ENCODE measurements at places on chromosomes 5 and 9. TPM values are rescaled to one million over a fixed set of nuclear protein-coding genes. Genes with fewer than 3 reads are reported as not detected.

DNA sequence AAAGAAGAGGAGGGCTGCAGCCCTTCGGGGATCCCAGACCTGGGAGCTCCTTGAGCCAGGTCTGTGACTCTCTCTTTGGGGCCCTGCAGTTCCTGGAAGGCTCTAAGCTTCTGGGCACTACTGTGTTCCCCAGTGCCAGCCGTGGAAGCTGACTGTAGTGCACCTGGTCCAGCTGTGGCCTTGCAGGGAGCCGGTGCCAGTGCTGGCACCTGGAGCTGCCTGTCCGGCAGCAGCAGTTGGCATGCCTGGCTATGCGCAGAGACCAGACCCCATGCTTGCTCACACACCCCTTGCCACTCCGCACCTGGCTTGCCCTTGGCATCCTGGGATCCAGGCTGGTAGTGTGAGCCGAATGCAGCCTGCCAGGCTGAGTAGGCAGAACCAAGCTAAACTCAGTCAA lies 91.0 kb upstream of the PUM3 start:
- H3K4me3 ChIP-seq = no peak overlapping the region
- peaks cover 15% of the 10 kb centered on the region for H3K27me3 ChIP-seq
- no peak for DNase-seq
- H3K27ac ChIP-seq = no peak overlapping the region
- H3K4me1 ChIP-seq = no peaks in the 10 kb centered on the region

The LCNL1 gene
- 3.0 TPM for total RNA-seq

The IL17B gene
- not detected for total RNA-seq

DNA sequence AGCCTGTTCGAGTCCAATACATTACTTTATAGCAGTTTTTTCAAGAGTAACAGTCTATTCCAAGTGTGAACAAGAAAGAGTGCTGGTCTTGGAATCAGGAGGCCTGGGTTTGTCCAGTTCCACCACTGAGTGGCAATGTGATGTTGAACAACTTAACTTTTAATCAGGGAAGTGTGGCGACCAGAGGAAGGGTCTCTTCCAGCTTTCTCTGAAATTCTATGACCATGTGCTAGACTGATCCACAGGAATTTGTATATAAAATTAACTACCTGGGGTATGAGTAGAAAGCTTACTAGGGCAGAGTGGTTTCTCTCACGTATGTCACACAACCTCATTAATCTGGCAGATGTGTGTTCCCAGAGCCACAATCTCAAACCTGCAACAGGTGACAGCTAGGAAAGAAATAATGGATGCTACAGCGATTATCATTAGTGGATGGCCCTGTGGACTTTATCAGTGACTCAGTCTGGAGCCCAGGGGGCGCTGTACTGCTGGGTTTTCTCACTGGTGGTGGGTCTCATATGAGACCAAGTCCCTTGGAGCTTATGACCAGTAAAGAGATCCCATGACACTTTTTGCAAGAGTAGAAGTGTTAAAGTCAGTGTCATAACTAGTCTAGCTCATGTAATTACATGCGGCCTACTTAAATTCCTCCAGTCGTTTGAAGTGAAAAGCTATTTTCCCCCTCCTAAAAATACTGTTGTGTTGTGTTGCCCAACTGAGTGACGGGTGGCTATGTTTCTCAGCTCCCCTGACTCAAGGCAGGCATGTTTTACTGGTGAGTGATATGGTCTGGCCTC lies 116.5 kb downstream of the GDNF start:
- peaks cover 27% of the 10 kb centered on the region for H3K36me3 ChIP-seq
- H3K27ac ChIP-seq = no peak overlapping the region

- H3K27ac ChIP-seq = no peak overlapping the region
- H3K4me1 ChIP-seq = no peaks in the 10 kb centered on the region
- no peaks in the 10 kb centered on the region for H3K27me3 ChIP-seq
- H3K36me3 ChIP-seq = no peaks in the 10 kb centered on the region
- H3K4me3 ChIP-seq = no peak overlapping the region
- peak; percentile 38 for DNase-seq
Measured at GRCh38 chr9:97389249-97389648, 22.6 kb upstream of the TDRD7 start.

DNA sequence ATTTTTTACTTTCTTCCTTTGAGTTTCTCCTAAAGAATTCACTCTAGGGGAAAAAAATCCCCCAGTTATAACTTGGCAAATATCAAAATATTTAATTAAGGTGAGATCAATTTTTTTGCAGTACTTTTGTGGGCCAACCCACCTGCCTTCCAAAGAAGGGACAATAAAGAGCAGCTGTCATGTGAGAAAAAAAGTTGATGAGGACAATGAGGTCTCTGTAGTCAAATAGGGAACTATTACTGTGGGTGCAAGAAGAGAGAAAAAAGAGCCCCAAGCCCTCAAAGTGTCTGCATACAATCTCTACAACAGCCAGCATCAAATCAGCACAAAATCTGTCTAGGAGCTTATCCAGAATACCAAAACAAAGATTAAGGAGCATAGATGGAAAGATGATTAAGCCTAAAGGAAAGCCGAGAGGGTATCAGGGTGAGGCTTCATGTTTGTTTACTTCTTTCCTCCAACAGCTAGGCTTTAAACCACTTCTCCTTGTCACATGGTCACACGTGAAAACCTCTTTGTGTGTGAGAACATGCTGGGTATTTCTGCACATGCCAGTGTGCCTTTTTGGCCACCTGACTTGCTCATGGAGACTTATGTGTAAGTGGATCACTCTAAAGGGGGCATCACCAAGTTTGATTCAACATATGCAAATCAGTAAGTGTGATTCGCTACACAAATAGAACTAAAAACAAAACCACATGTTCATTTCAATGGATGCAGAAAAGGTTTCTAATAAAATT lies 19.2 kb upstream of the FYB1 start:
- no peak overlapping the region for H3K27ac ChIP-seq
- peaks cover 49% of the 10 kb centered on the region for H3K27me3 ChIP-seq
- no peak for DNase-seq
- H3K36me3 ChIP-seq = no peaks in the 10 kb centered on the region
- no peak overlapping the region for H3K4me3 ChIP-seq

The AQP3 gene
- total RNA-seq = 0.86 TPM

The RGMB gene
- 111 TPM for total RNA-seq

The UBE2QL1 gene
- total RNA-seq = not detected

DNA sequence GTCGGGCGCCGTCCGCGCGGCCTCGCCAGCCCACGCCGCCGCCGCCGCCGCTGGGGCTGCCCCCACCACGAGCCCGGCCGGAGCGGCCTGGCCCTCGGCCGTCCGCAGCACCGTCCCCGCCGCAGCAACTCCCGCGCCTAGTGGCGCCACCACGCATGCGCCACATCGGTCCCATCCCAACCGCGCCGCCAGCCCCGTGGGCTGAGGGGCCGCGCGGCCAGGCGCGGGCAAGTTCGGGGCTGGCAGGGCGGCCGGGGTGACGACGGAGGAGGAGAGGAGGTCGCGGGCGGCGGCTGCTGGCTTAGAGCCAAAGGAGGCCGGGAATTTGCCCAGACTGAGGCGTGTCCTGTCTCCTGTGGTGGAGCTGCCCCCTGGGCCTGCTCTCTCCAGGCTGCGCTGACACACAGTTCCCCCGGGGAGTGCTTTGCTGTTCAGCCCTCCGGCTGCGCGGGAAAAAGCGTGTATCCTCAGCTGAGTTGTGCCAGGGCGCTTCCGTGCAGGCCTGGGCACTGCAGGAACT lies at the start of gene TUSC1:
TSS of gene TUSC1 (minus strand) at position 298 of the 520 bp plus-strand sequence. CDS start at position 166, 132 bp downstream.
- H3K36me3 ChIP-seq = no peaks in the 10 kb centered on the region
- H3K27ac ChIP-seq = no peak within 1 kb of the TSS
- H3K4me1 ChIP-seq = peaks cover 5% of the 10 kb centered on the region
- no peak for DNase-seq
- H3K27me3 ChIP-seq = no peaks in the 10 kb centered on the region

The ADAMTS12 gene
- total RNA-seq = 15.5 TPM

DNA sequence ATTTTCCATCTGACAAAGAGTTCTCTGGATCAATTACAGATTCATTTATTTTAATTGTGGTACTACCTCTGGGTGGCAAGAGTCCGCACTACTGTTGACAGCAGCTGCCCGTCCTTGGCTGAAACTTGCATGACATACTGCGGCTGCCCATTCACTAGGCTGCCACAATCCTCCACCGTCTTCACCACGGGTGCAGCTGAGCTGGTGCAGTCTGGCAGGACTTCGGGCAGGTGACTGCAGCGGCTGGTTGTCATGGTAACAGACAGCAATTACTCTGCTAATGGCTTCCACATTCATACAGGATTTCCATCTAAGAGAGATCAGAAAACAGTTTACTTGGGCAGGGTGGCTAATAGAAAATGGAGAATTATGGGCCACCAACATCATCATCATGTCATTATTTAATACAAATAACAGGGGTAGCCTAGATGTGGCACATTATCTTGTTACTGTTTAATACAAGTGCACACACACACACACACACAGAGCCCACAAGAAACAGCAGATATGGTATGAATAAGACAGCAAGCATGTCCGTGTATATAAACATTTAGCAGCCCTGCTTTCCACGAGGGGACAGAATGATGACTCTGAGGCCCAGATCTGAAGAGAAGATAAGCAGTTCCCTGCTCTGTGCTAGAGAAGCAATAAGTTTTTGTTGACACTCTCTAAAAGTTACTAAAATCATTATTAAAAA lies 112.3 kb downstream of the MARCHF3 start:
- no peak for DNase-seq
- peaks cover 19% of the 10 kb centered on the region for H3K36me3 ChIP-seq
- no peaks in the 10 kb centered on the region for H3K27me3 ChIP-seq
- H3K27ac ChIP-seq = no peak overlapping the region
- H3K4me3 ChIP-seq = no peak overlapping the region

DNA sequence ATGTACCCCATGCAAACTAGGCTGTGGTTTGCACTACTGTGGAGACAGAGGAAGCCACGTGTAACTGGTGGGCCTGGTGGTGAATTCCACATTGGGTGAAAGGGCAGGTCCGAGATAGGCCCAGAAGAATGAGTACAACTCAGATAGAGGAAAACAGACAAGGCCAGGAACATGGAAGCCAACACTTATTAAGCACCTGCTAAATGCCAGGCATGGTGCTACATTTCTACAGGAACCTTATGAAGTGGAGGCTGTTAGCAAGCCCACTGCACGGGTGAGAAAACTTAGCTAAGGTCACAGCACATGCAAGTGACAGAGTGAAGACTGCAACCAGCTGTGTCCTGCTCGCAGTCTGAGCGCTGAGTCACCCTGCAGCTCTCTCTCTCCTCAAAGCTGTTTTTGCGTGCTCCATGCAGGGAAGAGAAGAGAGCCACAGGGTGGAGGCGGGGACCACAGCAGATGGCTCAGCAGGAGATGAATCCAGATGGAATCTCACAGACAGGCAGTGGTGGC lies 65.5 kb upstream of the SPTLC1 start:
- peak overlapping the region; percentile 93 for H3K27ac ChIP-seq
- DNase-seq = peak; percentile 87
- no peaks in the 10 kb centered on the region for H3K27me3 ChIP-seq
- H3K4me1 ChIP-seq = peaks cover 21% of the 10 kb centered on the region
- no peak overlapping the region for H3K4me3 ChIP-seq

GRCh38 chr5:166535641-166536040 lies 1755.8 kb upstream of the WWC1 start:
- no peak overlapping the region for H3K4me3 ChIP-seq
- no peaks in the 10 kb centered on the region for H3K27me3 ChIP-seq
- H3K27ac ChIP-seq = no peak overlapping the region
- DNase-seq = no peak
- no peaks in the 10 kb centered on the region for H3K4me1 ChIP-seq

GRCh38 chr5:4553978-4554377 lies 586.2 kb upstream of the ADAMTS16 start:
- no peak overlapping the region for H3K4me3 ChIP-seq
- peaks cover 6% of the 10 kb centered on the region for H3K27me3 ChIP-seq
- peaks cover 16% of the 10 kb centered on the region for H3K4me1 ChIP-seq

- no peak for DNase-seq
- H3K27me3 ChIP-seq = no peaks in the 10 kb centered on the region
- no peaks in the 10 kb centered on the region for H3K4me1 ChIP-seq
- no peak overlapping the region for H3K4me3 ChIP-seq
- no peak overlapping the region for H3K27ac ChIP-seq
Measured at GRCh38 chr5:175131432-175131831, 312.6 kb downstream of the DRD1 start.

GRCh38 chr5:154945695-154946301 lies 4.9 kb downstream of the MRPL22 start:
- H3K36me3 ChIP-seq = peaks cover 6% of the 10 kb centered on the region
- no peak for DNase-seq
- H3K4me1 ChIP-seq = peaks cover 14% of the 10 kb centered on the region
- no peak overlapping the region for H3K4me3 ChIP-seq
- no peak overlapping the region for H3K27ac ChIP-seq

DNA sequence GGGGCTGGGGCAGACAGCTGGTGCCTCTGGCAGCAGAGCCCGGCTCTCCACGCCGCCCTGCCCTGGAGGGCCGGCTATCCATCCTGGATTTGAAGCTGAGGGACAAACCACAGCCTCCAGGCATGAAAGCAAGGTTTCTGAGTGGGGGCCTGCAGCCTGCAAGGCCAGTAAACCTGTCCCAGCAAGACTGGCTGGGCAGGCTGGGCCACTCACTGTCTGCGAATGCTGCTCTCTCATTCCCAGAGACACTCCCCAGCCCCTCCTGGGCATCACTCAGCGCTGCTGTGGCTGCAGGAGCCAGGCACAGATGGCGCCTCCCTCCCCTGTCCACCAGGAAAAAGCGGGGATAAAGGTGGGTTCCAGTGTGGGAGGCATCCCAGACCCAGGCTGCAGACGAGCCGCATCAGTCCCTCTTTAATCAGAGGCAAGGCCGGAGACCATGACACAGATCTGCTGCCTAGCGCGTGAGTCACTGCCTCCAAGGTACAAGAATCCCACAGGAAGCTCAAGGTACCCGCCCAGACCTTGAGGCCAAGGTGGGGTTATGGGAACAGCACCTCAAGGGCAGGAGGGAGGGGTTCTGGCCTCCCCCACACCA lies 118.0 kb downstream of the VAV2 start:
- no peaks in the 10 kb centered on the region for H3K36me3 ChIP-seq
- no peaks in the 10 kb centered on the region for H3K27me3 ChIP-seq
- DNase-seq = no peak
- peaks cover 50% of the 10 kb centered on the region for H3K4me1 ChIP-seq
- peak overlapping the region; percentile 22 for H3K4me3 ChIP-seq

- peaks cover 39% of the 10 kb centered on the region for H3K36me3 ChIP-seq
- H3K4me3 ChIP-seq = no peak overlapping the region
- peak overlapping the region; percentile 37 for H3K27ac ChIP-seq
- H3K4me1 ChIP-seq = peaks cover 24% of the 10 kb centered on the region
- DNase-seq = no peak
Measured at GRCh38 chr5:150397782-150398721, 14.7 kb downstream of the CD74 start.

DNA sequence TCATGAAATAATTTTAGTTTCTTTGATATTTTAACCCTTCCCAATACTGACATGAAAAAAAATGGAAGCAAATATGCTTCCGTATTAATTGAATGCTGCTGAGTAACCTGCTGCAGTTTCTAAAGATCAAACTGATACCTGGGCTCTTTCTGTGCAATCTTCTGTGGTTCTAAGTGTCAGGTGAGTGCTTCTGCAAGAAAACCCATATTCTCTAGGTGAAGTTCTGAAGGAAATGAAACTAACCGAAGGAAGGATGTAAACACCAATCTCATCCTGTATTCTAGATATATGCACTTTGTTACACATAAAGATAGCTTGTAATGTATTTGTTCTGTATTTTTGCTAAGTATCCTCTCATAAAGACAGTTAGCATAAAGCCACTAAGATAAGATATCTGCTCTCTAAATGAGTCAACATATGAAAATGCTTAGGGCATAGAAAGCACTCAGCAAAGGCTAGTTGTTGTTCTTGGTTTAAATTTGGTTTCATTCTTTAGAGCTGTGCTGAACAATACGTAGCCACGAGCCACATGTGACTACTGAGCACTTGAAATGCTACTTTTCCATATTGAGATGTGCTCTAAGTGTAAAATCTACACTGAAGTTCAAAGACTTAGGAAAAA lies 52.0 kb downstream of the ITGA2 start:
- DNase-seq = no peak
- no peak overlapping the region for H3K4me3 ChIP-seq
- no peaks in the 10 kb centered on the region for H3K36me3 ChIP-seq
- no peak overlapping the region for H3K27ac ChIP-seq
- H3K4me1 ChIP-seq = peaks cover 22% of the 10 kb centered on the region

All from osteocyte (in vitro differentiated cells).